Stimulated activated CD4-positive, alpha-beta T cell treated with anti-CD3 and anti-CD28 coated beads, Interleukin-1b, Interleukin-23, amount 100 ng/mL, for 48 hours (primary cell): ENCODE measurements at places on chromosomes 16 and 17.

GRCh38 chr17:67520252-67520906, 143.3 kb downstream of the PITPNC1 start:
- DNase-seq = no peak

DNA sequence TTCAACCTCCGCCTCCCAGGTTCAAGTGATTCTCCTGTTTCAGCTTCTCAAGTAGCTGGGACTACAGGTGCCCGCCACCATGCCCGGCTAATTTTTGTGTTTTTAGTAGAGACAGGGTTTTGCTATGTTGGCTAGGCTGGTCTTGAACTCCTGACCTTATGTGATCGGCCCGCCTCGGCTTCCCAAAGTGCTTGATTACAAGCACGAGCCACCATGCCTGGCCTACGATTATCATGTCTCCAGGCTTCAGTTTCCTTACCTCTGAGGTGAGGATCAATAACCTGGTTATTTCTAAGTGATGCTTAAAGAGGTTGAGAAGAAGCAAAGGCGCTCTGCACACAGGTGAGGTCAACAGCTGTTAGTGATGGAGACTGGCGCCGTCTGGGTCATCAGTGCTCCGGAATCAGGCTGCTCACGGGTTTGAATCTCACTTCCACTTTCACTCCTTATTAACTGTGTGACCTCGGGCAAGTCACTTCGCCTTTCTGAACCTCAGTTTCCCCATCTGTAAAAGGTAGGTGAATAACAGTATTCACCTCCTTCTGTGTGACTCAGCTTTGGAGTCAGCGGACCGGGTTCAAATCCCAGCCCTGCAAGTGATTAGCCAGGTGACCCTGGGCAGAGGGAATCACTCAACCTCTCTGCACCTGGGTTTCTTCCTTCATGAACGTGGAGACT, 745 bp upstream of the ABCC1 start:
- no peak for DNase-seq

GRCh38 chr17:35944151-35944550, 638 bp upstream of the LYZL6 start:
- no peak for DNase-seq

DNA sequence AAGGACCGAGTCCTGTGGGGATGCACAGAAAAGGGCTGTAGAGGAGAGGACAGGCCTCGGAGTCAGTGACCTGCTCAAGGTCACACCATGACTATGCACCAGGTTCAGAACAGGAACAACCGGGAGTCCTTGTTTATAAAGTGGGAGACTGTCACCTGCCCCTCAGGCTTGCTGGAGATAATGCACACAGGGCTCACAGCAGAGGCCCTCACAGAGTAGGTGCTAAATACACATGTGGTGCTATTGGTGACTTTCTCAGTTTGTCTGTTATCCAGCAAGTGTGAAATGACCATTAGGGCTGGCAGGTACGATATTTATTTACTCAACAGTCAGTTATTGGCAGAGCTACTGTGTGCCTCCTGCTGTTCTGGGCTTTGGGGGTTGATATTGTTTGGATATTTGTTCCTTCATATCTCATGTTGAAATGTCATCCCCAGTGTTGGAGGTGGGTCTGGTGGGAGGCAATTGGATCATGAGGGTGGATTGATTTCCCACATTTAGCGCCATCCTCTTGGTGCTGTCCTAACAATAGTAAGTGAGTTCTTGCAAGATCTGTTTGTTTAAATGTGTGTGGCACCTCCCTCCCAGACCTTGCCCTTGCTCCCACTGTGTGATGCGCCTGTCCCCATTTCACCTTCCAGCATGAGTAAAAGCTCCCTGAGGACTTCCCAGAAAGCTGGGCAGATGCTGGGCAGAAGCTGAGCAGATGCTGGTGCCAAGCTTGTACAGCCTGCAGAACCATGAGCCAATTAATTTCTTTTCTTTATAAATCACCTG, 162.1 kb upstream of the MPHOSPH6 start:
- DNase-seq = no peak

GRCh38 chr17:73634629-73635028, 9.6 kb downstream of the SDK2 start:
- no peak for DNase-seq

- no peak for DNase-seq
Observed at GRCh38 chr17:10628756-10629155, 28.4 kb downstream of the MYH3 start.

- DNase-seq = no peak
Observed at GRCh38 chr17:56350592-56350991, 197.3 kb downstream of the ANKFN1 start.

DNA sequence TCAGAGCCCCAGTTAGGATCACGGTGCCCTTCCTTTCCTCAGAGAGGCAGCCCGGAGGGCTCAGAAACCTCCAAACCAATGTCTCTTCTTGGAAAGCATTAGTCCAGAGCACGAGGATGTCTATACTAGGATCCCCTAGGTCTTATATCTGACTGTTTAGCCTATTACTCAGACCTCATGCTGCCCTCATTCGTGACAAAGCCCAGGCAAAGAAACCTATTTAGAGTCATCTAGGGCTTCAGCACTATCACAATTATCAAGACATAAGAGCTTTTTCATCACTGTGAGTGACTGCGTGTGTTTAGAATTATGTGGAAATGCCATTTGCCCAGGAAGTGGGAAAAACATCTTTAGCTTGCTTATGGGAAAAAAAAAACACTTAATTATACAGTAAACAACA, 159.8 kb upstream of the NOL11 start:
- DNase-seq = no peak

DNA sequence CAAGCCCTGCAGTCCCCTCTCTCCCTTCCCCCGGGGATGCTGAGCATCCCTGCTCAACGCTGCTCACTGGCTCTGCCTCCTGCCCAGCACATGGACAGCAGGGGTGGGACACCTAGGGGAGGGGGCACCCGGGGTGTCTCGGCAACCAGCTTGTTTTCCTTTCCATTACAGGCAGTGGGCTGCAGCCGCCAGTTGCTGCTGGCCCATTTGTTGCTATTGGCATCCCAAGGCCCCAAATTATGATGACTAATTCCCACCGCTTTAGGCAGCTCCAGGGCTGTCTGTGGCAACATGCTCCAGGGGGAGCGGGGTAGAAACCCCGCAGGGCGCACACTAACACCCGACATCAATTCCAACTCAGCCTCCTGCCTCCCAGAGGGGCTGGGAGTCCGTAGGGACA, 4.9 kb downstream of the SDK2 start:
- no peak for DNase-seq
